ENCODE measurements at places on chromosomes 16 and 17. TPM values are rescaled to one million over a fixed set of nuclear protein-coding genes. Genes with fewer than 3 reads are reported as not detected.
A peak's percentile ranks its signal among the peaks of the same experiment; 100 is the strongest.

GRCh38 chr17:38587947-38588787, 17.6 kb downstream of the SRCIN1 start:
- DNase-seq: no peak

GRB2 gene
- total RNA-seq: 131 TPM

MILR1 gene
- 0.90 TPM for total RNA-seq

GRCh38 chr16:85918436-85918835, 19.5 kb downstream of the IRF8 start:
- DNase-seq: no peak

DNA sequence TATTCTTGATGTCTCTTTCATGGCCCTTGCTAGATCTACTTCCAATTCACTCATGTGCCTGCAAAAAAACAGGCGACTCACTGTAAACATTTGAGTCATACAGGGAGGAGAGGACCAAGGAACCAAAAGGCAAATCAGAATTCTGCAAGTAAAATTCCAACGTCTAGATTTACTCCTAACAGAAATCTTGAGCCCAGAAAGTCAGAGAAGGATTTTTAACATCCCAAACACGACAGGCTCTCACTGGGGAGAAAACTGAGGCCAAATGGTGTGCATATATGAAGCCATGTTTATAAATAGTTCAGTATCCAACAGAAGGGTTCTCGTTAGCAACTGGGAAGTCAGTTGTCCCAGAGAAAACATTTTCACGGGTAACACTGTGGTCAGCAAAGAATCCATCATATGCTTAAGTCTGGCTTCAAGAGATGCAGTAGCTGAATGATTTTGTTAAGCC, 40.1 kb downstream of the LITAF start:
- DNase-seq: no peak

DNA sequence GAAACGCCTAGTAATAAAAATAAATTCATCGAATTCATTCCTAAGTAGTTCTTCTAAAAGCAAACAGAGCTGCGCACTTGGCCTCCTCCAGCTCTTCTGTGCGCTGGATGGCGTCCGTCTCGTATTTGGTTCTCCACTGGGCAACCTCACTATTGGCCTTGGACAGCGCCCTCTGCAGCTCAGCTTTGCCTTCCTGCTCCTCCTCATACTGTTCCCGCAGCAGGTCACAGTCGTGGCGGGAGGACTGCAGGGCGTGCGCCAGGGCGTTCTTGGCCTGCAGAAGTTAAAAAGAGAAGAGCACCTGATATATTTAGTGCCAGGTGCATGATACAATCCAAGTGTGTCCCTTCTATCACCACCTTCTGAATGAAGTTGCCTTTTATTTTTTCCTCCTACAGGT, 21.8 kb downstream of the MYH3 start:
- DNase-seq: no peak

DNA sequence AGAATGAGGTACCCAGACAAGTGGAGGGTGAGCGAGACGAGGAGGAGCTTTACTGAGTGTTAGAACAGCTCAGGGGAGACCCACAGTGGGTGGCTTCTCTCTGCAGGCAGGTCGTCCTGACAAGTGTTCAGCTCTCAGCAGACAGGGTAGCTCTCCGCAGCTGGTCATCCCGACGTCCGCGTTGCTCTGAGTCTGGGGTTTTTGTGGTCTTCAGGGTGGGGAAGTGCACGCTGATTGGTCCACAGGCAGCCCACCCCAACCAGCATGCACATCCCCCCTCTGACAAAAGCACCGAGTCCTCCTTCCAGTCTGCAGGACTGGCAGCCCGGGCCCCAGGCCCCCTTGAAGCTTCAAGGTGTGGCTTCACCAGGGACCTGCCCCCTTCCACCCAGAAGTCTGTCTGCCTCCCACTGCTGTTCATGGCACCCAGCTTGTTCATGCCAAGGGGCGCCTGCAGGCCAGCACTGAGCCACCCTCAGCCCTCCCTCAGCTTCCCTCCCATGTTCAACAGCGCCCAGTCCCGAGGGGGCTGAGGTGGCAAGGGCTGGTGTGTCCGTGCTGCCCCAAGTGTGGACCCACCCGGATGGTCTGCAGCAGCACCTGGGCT, 19.9 kb upstream of the WDR45B start:
- DNase-seq: no peak

GRCh38 chr16:66516808-66517585, 32.9 kb downstream of the TK2 start:
- DNase-seq: peak; percentile 96

- no peak for DNase-seq
Observed at GRCh38 chr17:42472709-42473521, 14.2 kb downstream of the ATP6V0A1 start.

- no peak for DNase-seq
Observed at GRCh38 chr17:8341456-8341855, 1.8 kb downstream of the ODF4 start.

- DNase-seq: no peak
Observed at GRCh38 chr16:56312556-56312955, 112.8 kb downstream of the AMFR start.

GRCh38 chr16:57797526-57798266, 4.6 kb downstream of the KIFC3 start:
- DNase-seq: no peak

GRCh38 chr16:50842589-50842988, 100.7 kb downstream of the CYLD start:
- DNase-seq: no peak

- peak; percentile 91 for DNase-seq
Observed at GRCh38 chr17:81346090-81346907, 49.0 kb upstream of the BAHCC1 start.

- no peak for DNase-seq
Observed at GRCh38 chr16:73192232-73192894, 144.4 kb upstream of the ZFHX3 start.

- DNase-seq: no peak
Observed at GRCh38 chr17:40316571-40317344, 7.8 kb downstream of the RARA start.

DNA sequence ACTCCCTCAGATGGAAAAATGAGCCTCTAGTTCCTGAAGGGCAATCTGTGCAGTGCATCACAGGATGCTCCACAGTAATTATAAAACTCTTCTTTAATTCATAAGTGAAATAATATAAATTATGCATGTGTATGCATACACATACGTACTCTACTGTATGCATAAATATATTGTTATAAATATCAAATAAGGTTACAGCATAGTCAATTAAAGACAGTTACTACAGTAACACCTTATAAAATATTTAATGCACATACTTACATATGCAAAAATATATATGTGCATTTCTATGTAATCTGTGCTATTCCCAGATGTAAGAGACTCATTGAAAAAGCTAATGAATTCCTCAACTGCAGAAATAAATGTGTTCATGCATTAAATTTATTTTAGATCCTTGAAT, 1515.1 kb downstream of the CDH11 start:
- no peak for DNase-seq

- DNase-seq: no peak
Observed at GRCh38 chr17:1551741-1552140, 10.9 kb downstream of the PITPNA start.

EIF3CL gene
- 31.4 TPM for total RNA-seq

DNA sequence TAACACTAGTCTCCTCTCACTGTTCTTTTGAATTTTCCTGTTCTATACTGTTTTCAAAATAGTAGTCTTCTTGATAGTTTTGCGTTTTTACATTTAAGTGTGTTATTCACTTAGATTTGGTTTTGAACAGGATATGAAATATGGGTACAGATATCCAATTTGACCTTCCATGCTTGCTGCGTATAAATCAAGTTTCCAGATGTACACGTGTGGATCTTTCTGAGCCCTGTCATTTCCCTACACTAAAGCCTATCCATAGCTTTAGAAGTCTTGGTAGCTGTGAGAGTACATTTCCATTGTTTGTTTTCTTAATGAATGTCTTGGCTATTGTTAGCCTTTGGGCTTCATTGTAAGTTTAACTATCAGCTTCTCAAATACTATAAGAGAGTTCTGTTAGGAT, 20.4 kb downstream of the CYLD start:
- no peak for DNase-seq

GRCh38 chr16:66948837-66949225, 12.2 kb upstream of the CES3 start:
- no peak for DNase-seq

- no peak for DNase-seq
Observed at GRCh38 chr16:87692756-87693155, 73.0 kb downstream of the KLHDC4 start.

CD300LB gene
- 0.17 TPM for total RNA-seq

RAC3 gene
- total RNA-seq: 0.86 TPM

DNA sequence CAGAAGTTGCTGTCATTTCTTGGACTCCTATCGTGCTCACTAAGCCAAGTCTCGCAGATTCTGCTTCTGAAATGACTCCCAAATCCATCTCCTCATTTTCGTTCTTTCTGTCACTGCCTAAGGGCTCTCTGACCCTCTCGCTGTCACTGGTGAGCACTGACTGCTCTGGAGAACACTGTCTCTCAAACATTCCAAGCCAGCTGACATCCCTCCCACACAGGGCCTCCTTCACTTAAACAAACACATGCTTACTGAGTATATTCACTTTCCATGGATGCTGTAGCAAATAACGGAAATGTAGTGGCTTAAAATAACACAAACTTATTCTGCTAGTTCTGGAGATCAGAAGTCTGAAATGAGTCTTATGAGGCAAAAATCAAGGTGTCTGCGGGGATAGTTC, 18.8 kb downstream of the CACNG1 start:
- DNase-seq: no peak

NDRG4 gene
- total RNA-seq: 1.3 TPM

GRCh38 chr16:1357906-1358566, 6.3 kb downstream of the GNPTG start:
- DNase-seq: no peak

GRCh38 chr16:19858340-19859018, 26.2 kb downstream of the GPRC5B start:
- DNase-seq: no peak

NACA2 gene
- total RNA-seq: not detected

EPOP gene
- total RNA-seq: 0.09 TPM

DNA sequence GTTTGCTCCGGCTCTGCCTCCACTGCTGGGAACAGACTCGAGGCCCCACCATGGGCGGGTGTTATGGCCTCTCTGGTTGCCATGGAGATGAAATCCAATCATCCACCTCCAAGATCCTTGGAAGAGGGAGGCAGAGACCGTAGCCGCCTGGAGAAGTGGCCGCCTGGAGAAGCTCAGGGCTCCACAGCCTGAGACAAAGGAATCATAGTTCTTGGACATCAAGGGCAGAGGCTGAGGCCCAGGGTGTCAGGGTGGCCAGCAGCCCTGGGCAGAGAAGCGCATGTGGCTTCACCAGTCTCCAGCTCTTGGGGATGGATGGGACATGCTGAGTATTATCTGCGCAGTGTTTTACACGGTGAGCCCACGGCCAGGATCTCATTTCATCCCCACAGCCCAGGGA, 36.2 kb downstream of the ABR start:
- DNase-seq: no peak

DNA sequence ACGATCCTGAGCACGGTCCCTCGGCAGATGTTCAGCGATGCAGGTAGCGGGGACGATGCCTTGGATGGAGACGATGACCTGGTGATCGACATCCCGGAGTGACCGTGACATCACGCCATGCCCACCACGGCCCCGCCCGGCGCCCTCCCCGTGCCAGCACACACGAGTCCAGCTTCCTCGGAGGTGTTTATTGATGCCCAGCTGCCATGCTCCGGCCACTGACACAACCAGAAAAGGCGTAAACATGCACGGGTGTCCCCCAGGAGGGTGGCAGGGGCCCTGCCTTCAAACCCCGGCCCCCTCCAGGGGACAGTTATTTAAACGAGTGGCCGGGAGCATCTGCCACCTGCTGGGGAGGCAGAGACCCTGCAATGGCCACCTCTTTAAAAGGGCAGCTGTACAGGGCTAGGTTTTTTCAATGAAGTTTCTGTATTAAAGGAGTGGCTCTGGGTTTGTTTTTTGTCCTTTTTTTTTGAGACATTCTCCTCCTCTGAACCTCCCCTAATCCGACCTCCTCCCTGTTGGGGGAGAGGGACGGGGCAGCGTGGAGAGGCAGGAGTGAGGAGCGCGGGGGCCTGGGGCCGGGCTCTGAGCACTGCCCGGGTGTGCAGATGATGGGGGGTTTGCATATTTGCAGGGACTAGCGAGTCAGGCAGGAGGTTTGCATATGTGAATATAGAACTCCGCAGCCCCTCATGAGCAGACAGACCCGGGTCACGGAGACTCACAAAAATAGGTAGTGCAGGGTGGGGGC, 5.3 kb downstream of the DOC2A start:
- DNase-seq: no peak

GRCh38 chr16:56246051-56246817, 54.9 kb downstream of the GNAO1 start:
- DNase-seq: no peak

KRT222 gene
- not detected for total RNA-seq

DNA sequence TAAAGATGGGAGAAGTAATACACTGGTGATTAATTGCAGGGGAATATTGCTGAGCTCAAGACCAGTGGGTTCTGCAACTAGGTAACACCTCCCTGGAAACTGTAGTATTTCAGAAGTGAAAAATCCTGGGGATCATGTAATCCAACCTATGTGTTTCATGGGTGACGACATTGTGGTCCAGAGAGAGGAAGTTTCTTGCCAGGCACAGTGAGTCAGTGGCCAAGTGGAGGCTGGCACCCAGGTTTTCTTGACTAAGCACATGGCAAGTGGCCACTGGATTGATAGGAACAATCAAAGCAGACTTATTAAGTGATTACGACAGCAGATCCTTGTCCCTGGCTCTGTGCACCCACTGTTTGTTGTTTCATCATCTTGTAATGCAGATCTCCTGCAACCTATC, 14.6 kb upstream of the CIITA start:
- DNase-seq: no peak

- no peak for DNase-seq
Observed at GRCh38 chr16:89924925-89925307, 1.8 kb downstream of the TUBB3 start.

- DNase-seq: no peak
Observed at GRCh38 chr17:47238321-47239010, 15.2 kb upstream of the ITGB3 start.
